Activated CD4-positive, CD25-positive, alpha-beta regulatory T cell (primary cell): ENCODE measurements at places on chromosomes 7 and 10.

GRCh38 chr10:9743639-9744038, 1274.0 kb upstream of the CELF2 start:
- DNase-seq = no peak

- DNase-seq = no peak
Observed at GRCh38 chr10:129029851-129030602, 437.0 kb upstream of the MGMT start.

DNA sequence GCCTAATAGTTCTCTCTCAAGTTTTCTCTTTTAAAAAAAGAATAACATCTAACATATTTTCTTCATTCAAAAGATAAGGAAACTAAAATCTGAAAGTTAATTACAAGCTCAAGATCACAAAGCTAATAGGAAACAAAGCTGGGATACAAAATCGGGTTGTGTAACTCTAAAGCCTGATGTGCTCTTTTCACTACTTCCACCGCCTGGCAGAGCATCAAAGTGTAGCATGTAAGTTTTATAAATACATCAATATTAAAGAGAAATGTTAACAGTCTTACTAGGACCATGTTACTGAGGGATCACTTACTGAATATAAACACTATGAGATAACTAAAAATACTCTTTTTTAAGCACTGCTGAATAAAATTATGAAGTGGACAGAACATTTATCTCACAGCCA, 97.2 kb downstream of the KMT2C start:
- DNase-seq = no peak

DNA sequence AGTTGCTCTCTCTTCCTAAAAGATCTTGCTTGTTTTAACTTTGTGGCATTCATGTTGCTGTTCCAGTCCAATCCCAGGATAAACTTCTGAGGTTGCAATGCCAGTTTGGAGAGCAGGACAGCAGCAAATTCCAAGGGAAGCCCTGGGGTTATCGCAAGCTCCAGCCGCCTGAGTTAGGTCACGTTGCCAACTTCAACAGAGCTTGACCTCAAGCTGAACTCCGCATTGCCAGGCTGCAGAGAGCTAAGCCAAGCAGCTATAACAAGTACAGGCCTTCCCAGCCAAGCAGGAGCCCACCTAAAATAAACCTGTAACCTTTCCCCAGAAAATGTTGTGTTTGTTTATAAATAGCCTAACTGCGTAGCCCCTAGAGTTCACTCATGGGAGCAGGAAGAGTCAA, 138.9 kb upstream of the LYZL1 start:
- DNase-seq = no peak

DNA sequence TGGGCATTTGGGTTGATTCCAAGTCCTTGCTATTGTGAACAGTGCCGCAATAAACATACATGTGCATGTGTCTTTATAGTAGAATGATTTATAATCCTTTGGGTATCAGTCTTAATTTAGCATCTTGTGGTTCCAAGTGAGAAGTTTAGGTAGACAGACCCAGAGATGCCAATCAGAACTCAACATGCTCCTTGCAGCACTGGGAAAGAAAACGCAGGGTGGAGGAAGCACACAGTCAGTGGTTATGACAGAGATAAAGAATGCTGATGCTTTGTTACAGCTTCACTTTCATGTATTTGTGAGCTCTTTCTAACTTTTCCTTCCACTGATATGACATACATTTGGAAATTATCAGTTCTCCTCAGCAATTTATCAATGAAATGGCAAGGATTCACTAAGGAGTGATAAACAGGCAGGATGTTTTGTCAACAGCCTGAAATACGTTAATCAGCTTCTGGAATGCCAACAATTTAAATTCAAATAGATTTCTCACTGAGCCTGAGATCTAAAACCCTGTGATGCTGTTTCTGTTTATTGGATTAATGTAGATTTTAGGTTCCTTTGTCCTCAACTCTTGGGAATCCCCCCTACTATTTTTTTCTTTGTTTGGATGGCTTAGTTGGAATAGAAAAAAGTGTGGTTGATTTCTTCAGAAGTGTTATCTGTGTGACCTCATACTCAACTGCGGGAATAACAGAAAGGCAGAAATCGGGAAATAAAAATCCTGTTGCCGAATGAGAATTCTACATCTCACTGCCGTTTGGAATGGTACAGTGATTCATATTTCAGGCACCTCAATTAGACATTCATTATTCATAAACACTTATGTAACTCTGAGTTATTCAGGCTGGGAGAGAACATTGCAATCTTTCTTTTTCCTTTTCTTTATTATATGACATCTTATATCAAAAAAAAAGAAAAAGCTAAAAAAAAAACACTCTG, 675.0 kb downstream of the CNTNAP2 start:
- DNase-seq = no peak
